Globus pallidus (tissue), 1 donor: ENCODE measurements at places on chromosomes 5 and 9.

DNA sequence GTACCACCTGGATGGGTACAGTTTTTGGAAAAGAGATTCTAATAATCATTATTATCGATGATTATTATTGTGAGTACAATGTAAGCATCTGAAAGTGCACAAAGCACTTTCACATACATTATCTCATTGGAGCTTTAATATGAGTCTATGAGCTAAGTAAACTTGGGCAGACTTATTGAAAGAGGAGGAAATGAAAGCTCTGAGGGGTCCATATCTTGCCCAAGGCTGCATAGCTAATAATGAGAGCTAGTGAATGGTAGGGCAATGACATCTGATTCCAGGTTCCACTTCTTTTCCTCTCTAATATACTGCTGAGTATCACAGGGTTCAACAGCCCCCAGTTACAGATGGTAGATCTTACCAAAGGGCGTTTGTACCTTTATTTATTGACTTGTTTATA, 26.1 kb downstream of the TIMD4 start:
- no peak for DNase-seq

DNA sequence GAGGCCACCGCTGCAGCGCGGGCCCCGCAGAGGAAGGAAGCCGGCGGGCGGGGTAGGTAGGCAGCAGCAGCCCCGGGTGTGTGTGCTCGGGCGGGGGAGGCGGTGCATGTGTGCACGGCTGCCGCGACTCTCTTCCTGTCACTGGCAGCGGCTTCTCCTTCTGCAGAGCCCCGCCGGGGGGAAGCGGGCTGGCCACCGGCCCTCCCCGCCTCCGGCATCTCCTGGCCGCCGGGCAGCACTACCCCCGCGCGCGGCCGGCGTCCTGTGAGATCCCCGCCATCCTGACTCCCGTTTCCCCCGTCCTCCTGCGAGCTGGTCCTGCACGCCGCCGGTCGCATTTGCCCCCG, 315 bp downstream of the PIK3R1 start:
- DNase-seq = no peak

- DNase-seq = peak; percentile 18
These were observed 3.2 kb upstream of the NR4A3 start for GRCh38 chr9:99818500-99818899.

DNA sequence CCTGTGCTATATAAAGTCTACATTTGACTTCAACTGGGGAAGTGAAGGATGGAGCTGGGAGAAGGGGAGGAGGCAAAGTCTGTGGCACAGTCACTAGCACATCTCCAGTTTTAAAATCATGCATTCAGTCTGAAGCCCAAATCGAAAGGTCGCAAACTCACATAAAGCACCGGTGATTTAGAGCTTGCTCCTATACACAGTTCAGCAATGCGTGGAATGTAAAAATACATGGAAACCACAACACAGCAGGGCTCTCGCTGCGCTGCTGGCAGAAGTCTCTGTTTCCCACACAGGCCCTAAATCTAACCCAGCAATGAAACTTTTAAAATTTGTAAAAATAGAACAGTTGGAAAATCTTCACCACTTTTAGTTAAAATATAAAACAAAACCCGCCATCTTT, 68.2 kb downstream of the EBF1 start:
- DNase-seq = no peak

- no peak for DNase-seq
These were observed 37.5 kb upstream of the GPR151 start for GRCh38 chr5:146553446-146553845.

DNA sequence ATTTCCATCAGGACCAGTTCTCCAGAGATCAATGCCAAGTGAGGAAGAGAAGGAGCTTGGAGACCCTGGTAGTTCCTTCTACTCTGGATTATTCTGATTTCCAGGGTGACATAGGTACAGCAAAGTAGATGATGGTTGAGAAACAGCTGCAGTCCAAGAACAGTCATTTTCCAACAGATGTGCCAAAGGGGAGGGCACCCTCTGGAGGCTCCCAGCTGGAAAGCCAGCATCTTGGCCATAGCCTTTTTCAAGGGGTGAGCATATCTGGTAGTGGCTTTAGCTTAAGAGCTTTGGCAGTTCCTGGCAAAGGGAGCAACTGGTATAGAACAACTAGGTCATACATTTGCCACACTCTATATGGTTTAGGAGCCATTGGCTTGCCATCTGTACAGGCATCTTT, 492.7 kb downstream of the RASEF start:
- DNase-seq = no peak

GRCh38 chr5:122229551-122229950, 82.5 kb upstream of the SNCAIP start:
- DNase-seq = no peak

DNA sequence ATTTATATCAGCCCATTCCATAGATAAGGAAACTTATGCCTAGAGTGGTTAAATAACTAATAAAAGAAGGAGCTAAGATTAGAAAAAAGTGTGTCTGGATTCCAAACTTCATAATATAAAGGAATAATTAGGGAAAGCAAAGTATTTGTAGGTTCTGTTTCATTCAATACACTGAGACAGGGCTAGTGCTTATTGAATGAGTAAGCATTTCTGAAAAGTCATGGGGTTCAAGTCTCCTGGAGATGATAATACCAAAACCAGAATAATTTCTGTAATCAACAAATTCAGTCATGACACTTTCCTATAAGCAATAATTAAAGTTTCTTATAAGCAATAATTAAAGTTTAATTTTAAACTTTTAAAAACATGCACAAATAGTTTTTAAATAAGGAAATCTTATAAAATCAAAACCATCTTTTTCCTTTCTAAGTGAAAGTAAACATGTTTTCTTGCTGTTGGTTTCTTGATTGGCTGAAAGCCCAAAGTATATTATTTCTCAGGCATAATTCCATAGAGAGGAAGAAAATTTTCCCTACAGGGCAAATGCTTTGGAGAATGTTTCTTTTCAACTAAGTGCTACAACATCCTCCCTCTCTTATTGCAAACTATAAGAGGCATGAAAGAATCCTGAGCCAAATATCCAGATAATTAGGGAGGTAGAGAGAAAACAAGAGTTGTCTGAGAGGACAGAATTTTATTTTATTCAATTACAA, 510.2 kb downstream of the PRELID2 start:
- no peak for DNase-seq

GRCh38 chr5:59593439-59594007, 300.0 kb downstream of the PDE4D start:
- no peak for DNase-seq

DNA sequence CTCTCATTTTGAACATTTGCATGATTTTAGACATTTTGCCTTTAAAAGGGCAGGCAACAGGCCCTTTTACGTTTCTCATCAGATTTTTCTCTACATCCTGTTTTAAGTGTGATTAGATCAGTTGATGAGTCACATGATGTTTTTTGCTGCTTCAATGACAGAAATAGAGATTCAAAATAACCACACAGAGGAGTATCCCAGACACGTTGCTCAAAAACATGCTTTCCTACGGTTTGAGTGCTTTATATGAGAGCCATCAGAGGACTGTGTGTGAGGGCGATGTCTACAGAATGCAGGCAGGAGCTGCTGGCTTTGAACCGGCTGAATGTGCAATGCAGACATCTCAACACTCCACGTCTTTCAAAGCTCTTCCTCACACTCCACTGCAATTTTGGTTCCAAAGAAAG, 42.1 kb downstream of the OTULIN start:
- no peak for DNase-seq

DNA sequence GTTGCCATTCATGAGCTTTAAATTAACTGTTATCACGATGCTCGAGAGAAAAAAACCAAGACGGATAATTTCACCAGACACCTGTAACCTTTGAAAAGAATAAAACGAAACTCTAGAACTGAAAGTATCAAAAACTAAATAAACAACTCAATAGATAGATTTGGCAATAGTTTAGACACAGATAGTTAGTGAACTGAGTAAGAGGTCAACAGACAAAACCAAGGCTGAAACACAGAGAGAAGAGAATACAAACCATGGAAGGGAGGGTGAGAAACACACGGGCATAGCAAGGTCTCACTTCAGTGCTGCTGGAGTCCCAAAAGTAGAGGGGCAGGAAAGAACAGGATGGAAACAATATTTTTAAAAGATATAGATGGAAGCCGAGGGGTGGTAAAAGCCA, 3.3 kb upstream of the OR2V1 start:
- DNase-seq = no peak

DNA sequence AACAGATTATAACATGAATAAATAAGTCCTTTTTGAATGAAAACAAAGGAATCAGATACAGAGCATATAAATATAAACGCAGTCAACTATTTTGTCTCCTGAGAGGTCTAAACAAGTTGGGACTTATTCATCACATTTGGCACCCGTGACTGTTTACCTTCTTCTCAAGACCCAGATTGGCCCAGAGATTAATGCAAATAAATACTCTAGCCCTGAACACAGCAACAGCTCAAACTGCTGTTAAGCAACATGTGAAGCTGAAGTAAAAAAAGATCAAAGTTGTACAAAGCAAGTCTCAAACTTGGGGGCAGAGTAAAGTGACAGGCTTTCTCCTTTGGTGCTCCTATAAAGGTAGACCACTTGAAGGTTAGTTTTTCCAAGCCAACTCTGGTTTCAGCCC, 95.0 kb upstream of the NR5A1 start:
- DNase-seq = no peak

- DNase-seq = no peak
These were observed 1.4 kb upstream of the SPATA6L start for GRCh38 chr9:4667681-4668080.

- DNase-seq = no peak
These were observed 211.5 kb upstream of the NREP start for GRCh38 chr5:111968459-111968858.

DNA sequence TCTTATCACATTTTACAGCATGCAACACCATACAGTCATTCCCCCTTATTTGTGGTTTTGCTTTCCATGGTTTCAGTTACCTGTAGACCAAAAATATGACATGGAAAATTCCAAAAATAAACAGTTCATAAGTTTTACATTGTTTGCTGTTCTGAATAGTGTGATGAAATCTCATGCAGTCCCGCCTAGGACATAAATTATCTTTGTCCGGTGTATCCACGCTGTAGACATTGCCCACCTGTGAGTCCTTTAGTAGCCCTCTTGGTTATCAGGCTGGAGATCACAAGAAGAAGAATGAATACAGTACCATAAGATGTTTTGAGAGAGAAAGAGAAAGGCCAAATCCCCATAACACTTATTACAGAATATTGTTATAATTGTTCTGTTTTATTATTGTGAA, 68.1 kb downstream of the SLC46A2 start:
- DNase-seq = no peak

DNA sequence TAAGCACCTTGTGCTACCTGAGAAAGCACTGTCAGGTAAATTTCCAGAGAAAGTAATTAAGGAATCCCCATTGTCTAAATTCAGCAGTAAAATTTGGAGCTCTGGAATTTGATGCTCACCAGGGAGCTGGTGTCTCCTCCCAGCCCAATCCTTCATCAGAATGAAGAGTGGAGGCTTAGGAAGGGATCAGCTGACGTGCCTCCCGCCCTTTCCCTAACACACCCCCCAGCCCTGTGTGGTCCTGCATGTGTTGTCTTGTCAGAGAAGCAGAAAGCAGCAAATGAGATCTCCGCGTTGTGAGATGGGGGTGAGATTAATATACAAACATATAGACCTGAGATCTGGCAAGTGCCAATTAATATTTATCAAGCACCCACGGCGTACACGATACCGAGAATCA, 26.9 kb upstream of the BARHL1 start:
- DNase-seq = no peak

DNA sequence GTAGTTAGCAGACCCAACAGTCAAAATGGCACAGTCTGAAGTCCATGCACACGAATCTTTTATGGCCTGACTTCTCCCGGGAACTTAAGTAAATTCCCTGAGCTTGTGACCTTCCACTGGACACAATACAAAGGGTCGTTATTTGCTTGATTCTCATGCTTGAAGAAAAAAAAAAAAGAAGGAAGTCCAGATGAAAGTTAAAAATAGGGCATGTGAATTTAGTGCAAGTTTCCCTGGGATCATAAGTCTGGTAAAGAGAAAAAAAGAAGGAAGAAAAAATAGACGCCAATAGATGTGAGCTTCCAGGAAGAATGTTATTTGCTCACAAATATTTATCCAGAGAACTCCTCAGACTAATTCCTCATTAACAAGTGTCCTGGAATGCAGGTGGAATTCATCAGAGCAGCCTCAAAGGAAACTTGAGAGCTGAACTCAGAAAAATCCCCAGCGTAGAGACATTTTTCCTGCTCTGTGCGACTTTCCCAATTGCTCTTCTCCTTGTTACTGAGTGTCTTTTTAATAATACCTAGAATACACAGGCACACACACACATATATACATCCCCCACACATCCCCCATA, 616.3 kb downstream of the EBF1 start:
- DNase-seq = no peak

- DNase-seq = peak; percentile 25
These were observed 86.3 kb upstream of the MELK start for GRCh38 chr9:36486329-36486932.

GRCh38 chr5:150246429-150246828, 43.1 kb downstream of the CAMK2A start:
- no peak for DNase-seq

DNA sequence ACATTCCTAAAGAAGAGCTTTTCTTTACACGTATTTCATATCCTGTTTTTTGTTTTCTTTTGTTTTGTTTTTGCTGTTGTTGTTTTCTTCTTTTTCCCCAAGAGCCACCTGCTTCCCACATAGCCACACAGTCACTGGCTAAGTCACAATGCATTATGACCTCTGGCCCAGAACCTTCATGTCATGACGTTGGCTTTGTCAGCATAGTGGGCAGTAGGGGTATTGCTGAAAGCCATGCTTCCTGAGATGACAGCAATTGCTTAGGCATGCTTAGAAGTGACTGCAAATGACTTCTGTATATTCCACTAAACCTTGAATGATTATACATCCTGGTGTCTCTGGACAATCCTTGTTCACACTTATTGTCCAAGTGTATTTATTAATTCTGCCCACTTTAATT, 375.8 kb downstream of the TAF11L14 start:
- DNase-seq = no peak

DNA sequence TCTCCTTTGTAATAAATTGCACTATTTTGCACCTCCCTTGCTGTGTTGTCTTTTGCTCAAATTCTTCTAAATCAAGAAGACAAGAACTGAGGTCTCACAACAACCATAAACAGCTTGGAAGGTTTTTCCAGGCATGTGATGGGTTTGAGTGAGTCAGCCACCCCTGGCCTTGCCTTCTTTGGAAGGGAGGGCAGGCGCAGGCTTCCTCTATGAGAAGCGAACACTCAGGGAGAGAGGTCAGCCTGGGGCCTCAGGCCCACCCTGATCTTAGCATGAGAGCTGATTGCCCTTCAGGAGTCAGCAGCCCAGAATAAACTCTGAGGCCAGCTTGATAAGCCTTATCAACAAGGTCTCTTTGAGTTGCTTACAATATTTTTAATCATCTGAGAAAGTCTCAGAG, 31.6 kb downstream of the S1PR3 start:
- no peak for DNase-seq
